ENCODE measurements at places on chromosomes 2 and 18.

DNA sequence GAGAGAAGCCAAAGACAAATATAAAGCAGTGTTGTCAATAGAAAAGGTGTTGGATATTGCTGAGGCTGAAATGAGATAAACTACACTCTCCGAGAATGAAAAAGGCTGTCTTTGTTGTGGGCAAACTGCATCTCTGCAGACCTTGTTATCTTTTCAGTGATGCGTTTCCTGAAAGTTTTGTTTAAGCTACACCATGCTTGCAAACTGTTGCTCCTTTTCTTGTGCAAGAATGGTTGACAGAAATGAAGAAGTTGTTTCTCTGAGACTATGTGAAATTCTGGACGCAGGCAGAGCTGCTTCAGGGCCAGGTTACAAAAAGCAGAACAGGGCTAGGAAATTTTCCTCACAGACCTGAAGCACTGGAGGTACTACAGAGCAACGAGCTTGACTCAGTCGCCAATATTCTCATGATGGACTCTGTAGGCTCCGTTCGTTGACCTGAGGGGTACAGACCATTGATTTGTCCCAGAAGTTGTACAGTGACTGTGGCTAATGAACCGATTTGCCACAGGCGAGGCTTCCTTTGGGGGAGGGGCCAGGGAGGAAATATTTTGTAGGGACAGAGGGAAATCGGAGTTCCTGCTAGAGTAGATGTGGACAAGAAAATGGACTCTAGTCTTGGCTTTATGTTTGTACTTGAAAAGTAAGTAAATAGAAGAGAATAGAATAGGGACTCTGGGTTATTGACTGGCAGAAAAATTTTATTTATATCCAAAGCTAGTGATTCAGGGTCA is 3.5 kb upstream of the ATL2 start:
- DNase-seq = no peak

DNA sequence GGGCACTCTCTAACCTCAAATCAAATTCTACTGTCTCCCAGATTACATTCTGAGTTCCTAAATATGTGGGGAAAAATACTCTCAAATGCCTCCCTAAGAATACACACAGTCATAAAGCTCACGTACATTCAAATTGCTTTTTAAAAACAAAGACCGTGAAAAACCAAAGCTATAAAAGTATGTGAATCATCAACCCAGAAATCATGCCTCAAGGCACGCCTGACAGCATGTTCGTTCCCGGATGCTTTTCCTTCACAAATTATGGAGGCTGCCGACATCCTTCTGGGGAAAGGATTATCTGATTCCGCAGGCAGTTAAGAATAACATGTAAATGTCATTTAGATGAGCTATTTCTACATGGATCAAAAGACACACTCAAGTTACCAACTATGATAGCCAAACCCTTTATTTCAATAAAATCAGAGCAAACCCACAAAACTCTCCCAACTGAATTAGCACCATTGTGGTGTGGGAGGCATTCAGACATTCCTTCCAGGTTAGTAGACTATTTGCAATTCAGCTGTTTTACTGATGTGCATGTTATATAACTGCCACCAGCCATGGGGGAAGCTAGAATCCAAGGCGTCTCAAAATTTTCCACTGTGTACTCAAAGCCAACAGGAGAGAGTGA is 398.2 kb upstream of the TRIB2 start:
- no peak for DNase-seq

- DNase-seq = no peak
Observed at GRCh38 chr2:240507060-240507777, 50.6 kb downstream of the ANKMY1 start.

DNA sequence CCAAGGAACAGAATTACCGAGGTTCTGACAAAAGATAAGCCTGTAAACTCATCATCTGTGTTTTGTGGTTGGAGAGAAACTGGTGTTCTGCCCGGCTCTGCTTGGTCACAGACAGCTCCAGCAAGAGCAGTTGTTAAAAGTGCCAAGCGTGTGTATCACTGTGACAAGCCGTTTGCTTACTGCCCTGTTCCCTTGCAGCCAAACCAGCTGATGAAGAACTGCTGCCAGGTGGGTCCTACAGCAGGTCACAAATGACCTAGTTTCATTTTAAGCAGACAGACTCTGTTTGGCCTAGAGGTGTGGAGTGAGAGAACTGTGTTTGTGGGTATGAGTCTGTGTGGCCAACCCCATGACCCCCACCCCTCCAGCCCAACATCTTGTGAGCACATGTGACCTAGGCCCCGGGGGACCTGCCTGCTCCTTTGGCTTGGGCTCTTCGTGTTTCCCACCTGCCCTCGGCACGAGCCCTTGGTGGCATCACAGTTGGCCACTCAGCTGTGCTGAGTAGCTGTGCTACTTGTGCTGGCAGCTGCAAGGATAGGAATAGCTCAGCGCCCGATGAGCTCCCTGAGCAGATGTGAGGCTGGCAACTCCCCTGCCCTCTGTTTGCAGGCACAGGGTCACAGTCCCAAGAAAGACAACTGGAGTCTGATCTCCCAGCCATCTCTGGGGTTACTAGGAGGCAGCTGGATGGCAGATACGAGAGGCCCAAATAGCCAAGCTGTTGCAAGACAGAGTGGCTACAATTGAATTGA is 9.7 kb downstream of the OXER1 start:
- no peak for DNase-seq

DNA sequence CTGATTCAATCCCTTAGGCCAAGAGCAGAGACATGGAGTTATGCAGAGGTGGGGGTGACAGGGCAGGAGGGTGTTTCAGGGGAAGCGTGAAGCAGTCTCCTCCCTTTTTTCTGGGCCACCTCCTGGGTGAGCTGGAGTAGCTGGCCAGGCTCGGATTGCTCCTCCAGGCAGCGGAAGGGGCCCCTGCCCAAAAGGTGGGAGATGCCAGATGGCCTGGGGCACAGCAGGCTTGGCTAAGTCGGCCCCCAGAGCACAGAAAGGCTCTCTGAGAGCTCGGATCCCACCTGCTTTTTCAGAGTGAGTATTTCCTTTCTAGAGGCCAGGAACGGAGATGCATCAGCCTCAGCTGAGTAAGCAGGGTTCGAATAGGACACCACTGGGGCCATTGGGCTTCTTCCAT is 196.9 kb downstream of the ANKRD30B start:
- DNase-seq = no peak

Measured in stimulated activated CD8-positive, alpha-beta memory T cell treated with anti-CD3 and anti-CD28 coated beads, Interleukin-12 subunit alpha, Interleukin-12 subunit beta, amount 100 ng/mL, for 4 hours (primary cell).